ENCODE measurements at places on chromosomes 7 and 10. TPM values are rescaled to one million over a fixed set of nuclear protein-coding genes. Genes with fewer than 3 reads are reported as not detected.

GRCh38 chr7:142500366-142500765, 242.5 kb upstream of the PRSS58 start:
- DNase-seq: no peak

The SRRT gene
- total RNA-seq: 58.6 TPM

DNA sequence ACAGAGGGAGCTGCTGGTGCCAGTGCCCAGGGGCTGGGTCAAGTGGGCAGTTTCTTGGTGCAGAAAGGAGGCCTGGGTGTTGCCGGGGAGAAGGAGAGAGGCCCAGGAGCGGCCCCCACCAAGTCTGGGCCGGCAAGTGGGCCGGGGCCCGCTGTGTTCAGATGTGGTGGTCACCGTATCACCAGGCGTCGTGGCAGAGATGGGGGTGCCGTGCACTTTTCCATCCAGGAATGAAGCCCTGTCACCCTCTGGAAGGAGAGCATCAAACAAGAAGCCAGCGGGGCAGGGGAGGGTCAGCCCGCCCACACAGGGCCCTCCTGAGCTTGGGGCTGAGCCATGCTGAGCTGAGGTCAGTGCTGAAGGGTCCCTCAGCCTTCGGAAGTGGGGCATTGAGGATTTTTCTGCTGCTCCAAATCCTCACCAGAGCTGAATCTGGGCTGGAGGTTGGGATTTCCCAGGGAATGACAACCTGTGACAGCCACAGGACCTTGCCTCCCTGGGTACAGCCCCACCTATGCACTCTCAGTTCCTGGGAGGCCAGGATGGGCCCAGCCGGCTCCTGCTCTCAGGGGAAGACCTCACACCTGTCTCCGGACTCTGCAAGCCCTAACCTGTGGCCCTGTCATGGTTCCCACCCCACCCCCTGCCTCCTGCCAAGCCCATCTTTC, 27.9 kb upstream of the INPP5A start:
- DNase-seq: no peak

GRCh38 chr7:132030086-132030568, 473.7 kb upstream of the PODXL start:
- DNase-seq: no peak

The GIMAP5 gene
- 26.9 TPM for total RNA-seq
